Activated CD8-positive, alpha-beta memory T cell treated with anti-CD3 and anti-CD28 coated beads for 4 hours (primary cell): ENCODE measurements at places on chromosomes 3 and 15.

GRCh38 chr3:133747907-133748639, 1.9 kb downstream of the TF start:
- DNase-seq = no peak

GRCh38 chr15:93268066-93268465, 179.1 kb upstream of the RGMA start:
- DNase-seq = no peak

- no peak for DNase-seq
These were observed 867.8 kb downstream of the SQOR start for GRCh38 chr15:46502667-46503066.

DNA sequence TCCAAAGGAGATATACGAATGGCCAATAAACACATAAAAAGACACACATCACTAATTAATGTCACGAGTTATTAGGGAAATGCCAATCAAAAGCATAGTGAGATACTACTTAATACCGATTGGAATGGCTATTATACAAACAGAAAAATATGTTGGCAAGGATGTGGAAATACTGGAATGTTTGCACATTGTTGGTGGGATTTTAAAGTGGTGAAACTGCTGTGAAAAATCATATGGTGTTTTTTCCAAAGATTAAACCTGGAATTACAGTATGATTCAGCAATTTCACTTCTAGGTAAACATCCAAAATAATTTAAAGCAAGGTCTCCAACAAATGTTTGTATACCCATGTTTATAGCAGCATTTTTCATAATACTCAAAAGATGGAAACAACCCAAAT, 765.5 kb downstream of the VGLL3 start:
- DNase-seq = no peak

- DNase-seq = no peak
These were observed 27.2 kb upstream of the RYR3 start for GRCh38 chr15:33283576-33283975.

GRCh38 chr15:29470794-29471193, 201.2 kb upstream of the NSMCE3 start:
- no peak for DNase-seq

DNA sequence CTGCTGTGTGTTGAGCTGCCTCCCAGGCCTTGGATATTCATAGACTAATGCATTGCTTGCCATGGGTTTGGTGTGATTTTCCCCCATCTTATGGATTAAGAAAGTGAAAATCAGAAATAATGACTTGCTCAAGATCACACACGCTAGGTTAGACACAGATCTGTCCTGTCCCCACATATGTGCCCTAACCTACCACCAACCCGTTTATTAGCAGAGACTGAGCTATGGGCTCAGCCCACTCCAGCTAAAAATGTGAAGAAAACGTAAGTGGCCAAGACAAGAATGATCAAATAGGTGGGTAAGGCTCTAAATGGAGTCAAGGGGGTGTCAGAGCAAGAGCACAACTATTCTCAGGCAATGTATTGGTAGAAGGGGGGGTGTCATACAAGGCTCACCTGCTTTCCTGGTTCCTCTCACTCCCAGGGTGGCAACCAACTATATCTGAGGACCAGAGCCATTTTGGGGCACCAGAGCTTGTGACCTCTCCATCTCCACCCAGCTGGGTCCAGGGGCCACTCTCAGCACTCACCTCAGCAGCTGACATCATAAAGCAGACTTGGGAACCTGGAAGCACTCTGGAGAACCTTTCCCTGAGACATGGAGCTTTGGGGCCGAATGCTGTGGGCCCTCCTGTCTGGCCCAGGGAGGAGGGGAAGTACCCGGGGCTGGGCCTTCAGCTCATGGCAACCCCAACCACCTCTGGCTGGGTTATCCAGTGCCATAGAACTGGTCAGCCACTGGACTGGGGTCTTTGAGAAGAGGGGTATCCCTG, 1.4 kb downstream of the HEMK1 start:
- no peak for DNase-seq

- no peak for DNase-seq
These were observed 13.1 kb upstream of the ANP32A start for GRCh38 chr15:68833700-68834331.

GRCh38 chr3:115169808-115170207, 22.7 kb upstream of the ZBTB20 start:
- no peak for DNase-seq

DNA sequence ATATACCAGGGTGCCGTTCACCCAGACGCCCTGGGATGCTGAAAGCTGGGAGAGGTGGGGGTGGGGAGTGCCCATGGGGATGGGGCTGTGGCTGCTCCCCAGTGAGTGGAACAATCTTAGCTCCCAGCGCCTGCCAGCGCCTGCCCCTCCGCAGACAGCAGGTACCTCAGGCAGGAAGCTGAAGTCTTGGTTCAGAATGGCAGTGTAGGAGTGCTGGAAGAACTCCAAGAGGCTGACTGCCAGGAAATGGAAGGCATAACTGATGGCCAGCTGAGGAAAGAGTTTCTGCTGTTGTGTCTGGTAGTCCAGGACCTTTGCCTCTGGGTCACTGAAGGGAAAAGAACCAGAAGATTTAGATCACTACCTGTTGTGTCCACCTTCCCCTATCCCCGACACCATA, 8.4 kb downstream of the ACOX2 start:
- DNase-seq = no peak

GRCh38 chr3:51396401-51396800, 5.3 kb downstream of the RBM15B start:
- no peak for DNase-seq

DNA sequence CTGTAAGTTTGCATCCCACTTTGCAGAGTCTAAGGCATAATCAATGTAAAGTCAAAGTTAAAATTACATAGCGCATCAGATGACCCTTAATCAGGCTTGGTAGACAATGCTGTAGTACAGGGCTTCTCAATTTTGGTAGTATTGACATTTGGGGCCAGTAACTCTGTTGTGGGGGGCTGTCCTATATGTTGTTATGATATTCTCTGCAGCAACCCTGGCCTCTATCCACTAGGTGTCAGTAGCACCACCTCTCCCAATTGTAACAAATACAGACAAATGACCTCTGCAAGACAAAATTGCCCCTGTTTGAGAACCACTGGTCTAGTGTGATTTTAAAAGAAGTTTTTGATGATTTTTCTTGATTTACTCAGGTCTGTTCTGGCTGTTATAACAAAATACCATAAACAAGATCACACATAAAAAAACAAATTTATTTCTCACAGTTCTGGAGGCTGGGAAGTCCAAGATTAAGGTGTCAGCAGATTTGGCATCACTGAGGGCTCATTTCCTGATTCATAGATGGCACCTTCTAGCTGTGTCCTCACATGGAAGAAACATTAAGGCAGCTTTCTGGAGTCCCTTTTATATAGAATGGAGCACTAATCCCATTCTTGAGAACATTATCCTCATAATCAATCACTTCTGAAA, 37.6 kb upstream of the SLC9A9 start:
- DNase-seq = no peak

GRCh38 chr3:95810462-95810861, 1003.9 kb upstream of the EPHA6 start:
- DNase-seq = no peak

- DNase-seq = no peak
These were observed 302.9 kb upstream of the TRIM42 start for GRCh38 chr3:140375002-140375401.

GRCh38 chr3:159319156-159319555, 517.3 kb downstream of the MFSD1 start:
- no peak for DNase-seq

GRCh38 chr3:177816667-177817208, 619.5 kb upstream of the TBL1XR1 start:
- no peak for DNase-seq

DNA sequence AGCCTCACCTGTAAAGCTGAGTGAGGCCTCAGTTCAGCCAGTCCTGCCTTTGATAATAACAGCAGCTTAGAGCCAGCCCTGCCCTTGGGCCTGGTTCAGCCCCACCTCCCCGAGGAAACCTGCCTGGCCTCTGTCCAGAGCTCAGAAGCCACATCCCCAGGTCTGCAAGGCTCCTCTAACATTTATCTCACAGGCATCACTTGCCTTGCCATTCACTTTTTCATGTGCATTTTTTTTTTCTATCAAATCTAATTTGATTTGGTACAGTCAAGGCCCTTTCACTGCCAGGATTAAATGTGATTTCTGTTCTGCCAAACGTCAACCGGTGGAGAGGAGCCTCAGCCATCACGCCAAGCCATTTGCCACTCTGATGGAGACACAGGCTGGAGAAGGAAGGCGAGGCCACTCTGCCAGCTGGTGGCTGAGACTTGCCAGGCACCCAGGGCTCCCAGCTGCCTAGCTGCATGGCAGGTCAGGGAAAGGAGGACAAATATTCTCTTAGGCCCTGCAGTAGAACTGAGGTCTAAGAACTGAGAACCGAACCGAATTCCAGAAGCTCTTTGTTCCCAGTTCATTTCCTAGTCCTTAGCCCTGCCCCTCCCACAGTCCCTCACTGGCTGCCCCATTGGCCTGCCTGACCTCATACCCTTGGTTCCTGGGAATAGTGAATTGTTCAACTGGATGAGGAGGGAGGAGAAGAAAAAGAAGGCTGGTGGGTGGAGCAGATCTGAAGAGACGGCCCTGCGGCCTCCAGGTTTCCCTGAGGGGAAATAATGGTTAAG, 76.4 kb downstream of the SPSB4 start:
- no peak for DNase-seq

DNA sequence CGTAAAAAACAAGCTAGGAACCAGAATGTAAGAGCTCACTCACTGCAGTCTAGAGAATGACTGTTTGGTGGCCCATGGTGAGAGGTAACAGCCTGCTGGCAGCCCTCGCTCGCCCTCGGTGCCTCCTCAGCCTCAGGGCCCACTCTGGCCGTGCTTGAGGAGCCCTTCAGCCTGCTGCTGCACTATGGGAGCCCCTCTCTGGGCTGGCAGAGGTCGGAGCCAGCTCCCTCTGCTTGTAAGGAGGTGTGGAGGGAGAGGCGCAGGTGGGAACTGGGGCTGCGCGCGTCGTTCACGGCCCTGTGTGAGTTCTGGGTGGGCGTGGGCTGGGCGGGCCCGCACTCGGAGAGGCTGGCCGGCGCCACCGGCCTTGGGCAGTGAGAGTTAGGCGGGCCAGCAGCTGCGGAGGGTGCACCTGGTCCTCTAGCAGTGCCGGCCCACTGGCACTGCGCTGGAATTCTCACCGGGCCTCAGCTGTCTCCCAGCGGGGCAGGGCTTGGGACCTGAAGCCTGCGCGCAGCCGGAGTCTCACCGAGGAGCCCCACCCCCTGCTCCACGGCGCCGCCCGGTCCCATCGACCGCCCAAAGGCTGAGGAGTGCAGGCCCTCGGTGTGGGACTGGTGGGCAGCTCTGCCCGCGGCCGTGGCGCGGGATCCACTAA, 420.6 kb downstream of the RBMS3 start:
- DNase-seq = no peak

DNA sequence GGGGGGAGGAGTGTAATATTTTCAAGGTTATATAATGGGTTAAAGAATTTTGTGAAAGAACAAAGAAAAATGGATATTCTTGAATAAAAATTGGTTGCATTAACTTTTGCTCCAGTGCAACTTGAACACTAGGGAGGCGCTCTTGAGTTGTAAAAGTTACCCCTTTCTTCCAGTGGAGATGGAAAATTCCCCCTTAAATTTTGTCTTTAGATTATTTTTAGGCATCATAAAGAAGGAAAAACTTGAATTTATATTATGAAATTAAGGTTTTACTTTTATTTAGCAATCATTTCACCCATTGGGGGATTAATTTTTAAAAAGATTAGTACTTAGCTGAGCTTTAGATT, 550 bp upstream of the CHD2 start:
- DNase-seq = no peak

- DNase-seq = no peak
These were observed 295.9 kb downstream of the CADM2 start for GRCh38 chr3:85254738-85255137.

DNA sequence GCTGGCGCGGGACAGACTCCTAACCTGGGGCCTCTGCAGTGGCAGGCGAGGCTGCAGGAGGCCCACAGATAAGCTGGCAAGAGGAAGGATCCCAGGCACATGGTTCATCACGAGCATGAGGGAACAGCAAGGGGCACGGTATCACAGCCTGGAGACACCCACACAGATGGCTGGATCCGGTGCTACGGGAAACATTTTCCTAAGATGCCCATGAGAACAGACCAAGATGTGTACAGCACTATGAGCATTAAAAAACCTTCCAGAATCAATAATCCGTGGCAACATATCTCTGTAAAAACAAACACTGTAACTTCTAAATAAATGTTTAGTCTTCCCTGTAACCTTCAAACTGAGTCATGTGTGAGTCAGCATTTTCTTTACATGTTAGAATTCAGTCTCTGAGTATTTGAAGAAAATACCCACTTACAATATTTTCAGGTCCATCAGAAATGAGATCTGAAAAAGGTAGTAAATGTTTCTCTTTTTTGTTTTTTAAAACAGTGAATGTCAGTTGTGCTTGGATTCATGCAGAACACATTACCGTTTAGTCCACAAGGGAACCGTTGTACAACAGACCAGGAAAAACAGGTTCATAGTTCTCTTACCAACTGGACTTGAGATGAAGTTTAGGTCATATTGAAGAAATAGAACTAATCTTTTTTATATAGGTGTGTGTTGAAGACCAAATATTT, 75.9 kb downstream of the BOC start:
- no peak for DNase-seq

DNA sequence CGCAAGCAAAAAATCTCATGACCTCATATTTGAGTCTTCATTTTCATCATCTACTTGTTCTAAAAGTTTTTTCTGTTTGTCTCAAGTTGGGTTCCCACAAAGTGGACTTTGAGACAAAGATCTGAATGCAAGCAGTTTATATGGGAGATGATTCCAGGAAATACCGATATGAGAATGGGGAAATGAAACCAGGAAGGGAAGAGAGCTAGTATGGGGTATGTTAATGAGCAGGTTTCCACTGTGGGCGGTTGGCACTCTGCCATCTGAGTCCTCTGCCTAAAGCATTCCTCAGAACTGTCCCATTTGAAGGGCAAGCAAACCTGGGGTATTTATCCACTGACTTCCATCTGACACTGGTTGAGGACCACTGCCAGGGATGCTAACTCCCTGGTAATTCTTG, 8.8 kb downstream of the ADPRH start:
- no peak for DNase-seq

- DNase-seq = no peak
These were observed 5.8 kb downstream of the EFCC1 start for GRCh38 chr3:129006864-129007263.

DNA sequence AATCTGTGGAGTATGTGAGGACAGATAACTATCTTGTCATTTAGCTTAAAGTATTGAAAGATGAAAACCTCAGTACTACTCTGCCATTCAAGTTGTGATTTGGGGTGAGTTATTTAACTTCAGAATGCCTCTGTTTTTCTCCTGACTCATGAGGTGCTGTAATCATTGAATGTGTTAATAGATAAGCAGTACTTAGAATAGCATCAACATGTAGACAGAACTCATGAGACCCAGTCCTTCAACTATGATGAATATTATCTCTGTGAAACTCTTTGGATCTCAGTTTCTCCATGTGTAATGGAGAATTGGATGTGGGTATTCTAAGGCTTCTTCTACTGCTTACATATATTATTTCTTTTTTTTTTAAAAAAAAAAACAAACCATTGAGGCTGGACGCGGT, 431.4 kb downstream of the GRM7 start:
- DNase-seq = no peak

GRCh38 chr3:8767256-8767666, 2.2 kb downstream of the OXTR start:
- no peak for DNase-seq
